Left ventricle myocardium inferior (tissue), 1 donor: ENCODE measurements at places on chromosomes 1 and 21. TPM values are rescaled to one million over a fixed set of nuclear protein-coding genes. Genes with fewer than 3 reads are reported as not detected.

- DNase-seq: no peak
Observed at GRCh38 chr1:54391450-54392209, 14.6 kb downstream of the SSBP3 start.

- no peak for DNase-seq
Observed at GRCh38 chr1:160756849-160757201, 17.8 kb downstream of the SLAMF7 start.

The PRDM16 gene
- total RNA-seq: 16.6 TPM

DNA sequence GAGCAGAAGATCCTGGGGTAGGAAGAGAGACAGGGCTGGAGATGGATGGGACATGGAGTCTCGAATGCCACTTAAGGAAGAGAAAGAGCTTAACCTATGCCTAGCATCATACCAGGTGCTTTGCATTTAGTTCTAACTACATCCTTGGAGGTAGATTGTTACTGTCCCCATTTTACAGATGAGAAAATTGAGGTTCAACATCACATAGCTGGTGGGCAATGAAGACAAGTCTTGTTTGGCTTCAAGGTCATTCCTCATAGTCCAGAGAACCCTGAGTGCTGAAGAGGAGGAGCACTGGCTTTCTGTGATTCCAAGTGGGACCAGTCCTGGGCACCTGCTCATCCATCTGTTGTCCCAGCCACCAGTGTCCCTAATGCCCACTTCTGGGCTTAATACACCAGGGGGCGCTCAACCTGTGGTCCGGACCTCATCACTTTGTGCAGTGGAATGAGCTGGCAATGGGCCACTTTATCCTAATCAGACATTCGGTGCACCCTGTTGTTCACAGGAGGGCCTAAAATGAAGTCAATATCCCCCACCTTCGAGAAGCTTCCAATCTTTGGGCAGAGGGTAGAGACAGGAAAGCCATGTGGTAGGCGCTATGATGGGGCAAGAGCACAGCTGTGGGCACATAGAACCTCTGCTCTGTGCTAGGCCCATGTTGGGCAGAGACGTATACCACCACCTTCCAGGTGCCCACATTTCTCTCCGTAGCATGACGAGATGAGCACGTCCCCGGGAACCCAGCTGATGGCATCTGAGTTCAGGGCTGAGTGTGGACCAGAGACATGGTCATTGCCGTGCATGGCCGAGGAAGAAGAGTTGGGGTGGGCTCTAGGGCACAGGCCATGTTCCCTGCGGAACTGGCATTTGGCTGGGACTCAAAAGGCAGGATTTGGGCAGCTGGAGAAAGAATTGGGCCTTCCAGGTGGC, 9.2 kb downstream of the RPS6KA1 start:
- no peak for DNase-seq

The GIPC2 gene
- total RNA-seq: 2.5 TPM

The OR10Z1 gene
- total RNA-seq: not detected

The FMO5 gene
- total RNA-seq: 3.2 TPM

The FMO4 gene
- total RNA-seq: 5.4 TPM

- no peak for DNase-seq
Observed at GRCh38 chr1:66980745-66981367, 56.1 kb downstream of the MIER1 start.

DNA sequence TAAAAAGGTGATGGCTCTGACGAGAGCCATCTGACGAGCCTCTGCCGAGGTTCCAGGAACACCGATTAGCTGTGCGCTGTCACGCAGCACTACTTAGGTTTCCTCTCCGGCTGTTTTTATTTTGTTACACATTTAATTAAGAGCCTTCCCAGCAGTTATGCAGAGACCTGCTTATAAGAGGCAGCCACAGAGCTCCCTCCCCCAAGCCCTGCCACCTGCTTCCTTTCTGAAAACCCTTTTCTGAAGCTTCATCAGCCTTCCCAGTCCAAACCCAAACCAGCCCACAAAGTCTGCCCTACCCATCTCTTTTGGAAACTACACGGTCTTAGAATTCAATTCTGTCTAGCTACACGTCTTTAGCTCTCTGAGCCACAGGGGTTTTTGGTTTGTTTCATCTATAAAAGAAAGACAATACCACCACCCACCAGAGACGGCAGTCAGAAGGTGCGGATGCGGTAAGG, 49.1 kb downstream of the ERI3 start:
- DNase-seq: no peak

DNA sequence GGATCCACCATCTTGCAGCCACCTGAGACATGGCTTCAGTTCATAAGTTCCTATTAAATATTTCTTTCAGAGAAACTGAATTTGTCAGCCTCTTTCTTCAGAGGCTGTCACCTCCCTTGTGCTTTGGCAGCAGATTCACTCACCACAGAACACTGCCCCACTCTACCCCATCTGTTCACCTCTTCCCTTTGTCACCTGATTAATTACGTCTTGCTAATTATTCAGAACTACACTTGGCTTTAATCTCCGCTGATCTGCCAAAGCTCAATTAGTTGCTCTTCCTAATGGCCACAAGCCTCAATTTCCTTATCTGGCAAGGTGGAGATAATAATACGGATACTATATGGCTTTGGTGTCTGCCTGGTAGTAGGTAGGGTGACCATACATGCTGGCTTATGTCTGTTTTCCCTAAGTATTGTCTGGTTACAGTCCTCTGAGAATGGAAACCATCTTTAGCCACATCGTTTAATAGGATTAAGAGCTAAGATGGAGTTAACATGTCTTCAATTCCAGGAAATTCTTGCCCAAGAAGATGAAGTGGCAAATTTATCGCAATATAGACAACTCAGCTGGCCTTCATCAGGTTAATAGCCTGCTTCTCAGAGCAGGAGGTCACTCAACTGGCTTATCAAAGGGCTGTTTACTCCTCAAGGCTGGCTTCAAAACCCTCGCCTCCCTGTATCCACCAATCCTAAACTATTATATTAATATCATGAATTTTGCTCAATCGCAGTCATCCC, 58.2 kb upstream of the ADAR start:
- DNase-seq: no peak

GRCh38 chr21:17783481-17784179, 35.5 kb downstream of the C21orf91 start:
- no peak for DNase-seq

- no peak for DNase-seq
Observed at GRCh38 chr1:53074313-53075154, 12.5 kb downstream of the PODN start.

DNA sequence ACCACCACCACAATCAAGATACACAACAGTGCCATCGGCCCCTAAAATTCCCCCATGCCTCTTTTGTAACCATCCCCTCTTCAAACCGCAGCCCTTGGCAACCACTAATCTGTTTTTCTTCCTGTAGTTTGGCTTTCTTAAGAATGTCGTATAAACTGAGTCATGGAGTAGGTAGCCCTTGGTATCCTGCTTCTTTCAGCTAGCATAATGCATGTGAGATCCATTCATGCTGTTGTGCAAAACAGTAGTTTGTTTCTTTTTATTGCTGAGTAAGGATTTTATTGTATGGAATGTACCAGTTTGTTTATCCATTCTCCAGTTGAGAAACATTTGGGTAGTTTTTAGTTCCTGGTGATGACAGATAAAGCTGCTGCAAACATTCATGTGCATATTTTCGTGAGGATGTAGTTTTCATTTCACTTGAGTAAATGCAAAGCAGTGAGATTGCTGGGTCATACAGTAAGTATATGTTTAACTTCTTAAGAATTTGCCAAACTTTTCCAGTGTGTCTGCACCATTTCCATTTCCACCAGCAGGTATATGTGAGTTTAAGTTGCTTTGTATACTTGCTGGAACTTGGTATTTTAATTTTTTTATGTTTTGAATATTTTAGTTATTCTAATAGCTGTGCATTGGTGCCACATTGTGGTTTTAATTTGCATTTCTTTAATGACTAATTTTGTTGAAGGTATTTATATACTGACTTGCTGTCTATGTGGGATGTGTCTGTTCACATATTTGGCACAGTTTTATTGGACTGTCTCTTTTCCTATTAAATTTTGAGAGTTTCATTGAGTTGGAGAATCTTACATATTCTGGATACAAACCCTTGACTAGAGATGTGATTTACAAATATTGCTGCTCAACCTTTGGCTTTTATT, 148.4 kb upstream of the MAP1LC3C start:
- no peak for DNase-seq

DNA sequence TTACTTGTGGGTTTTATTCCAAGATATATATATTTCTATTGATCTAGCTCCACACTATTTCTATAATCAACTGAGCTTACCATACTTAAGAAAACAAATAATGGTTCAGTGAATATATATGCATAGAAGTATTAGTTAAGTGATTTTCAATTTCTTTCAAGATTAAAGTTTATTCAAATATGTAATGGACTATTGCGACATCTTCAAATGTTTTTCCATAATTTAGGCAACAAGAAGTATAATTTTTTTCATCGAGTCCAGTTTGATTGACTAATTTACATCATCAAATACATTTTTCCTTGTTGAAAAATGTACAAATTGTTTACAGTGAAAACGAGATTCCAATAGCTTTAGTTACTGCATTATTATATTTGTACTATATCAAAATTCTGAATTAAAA, 528.6 kb downstream of the PTPRC start:
- DNase-seq: no peak

- no peak for DNase-seq
Observed at GRCh38 chr1:167496797-167497619, 21.3 kb downstream of the CD247 start.

GRCh38 chr1:230122366-230123279, 55.6 kb downstream of the GALNT2 start:
- DNase-seq: no peak

GRCh38 chr1:67332653-67333529, 25.2 kb downstream of the IL12RB2 start:
- DNase-seq: no peak

The SERPINC1 gene
- total RNA-seq: not detected

GRCh38 chr1:42943166-42943565, 15.5 kb downstream of the SLC2A1 start:
- DNase-seq: peak; percentile 50

DNA sequence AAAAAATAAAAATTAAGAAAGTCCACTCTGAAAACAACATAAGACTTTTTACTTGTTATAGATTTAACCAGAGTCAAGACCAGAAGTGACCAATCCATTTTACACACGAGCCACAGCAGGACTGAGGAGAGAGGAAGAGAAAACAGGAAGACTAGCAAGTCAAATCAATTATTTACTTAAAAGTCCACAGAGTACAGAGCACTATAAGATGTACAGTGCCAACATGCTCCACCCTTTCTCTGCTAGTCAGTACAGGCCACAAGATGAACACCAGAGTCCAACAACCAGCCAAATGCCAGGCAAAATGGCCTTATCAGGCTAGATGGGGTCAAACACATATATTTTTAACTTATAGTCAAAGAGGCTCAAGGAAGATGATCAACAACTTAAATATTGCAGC, 19.5 kb downstream of the LUZP1 start:
- no peak for DNase-seq

DNA sequence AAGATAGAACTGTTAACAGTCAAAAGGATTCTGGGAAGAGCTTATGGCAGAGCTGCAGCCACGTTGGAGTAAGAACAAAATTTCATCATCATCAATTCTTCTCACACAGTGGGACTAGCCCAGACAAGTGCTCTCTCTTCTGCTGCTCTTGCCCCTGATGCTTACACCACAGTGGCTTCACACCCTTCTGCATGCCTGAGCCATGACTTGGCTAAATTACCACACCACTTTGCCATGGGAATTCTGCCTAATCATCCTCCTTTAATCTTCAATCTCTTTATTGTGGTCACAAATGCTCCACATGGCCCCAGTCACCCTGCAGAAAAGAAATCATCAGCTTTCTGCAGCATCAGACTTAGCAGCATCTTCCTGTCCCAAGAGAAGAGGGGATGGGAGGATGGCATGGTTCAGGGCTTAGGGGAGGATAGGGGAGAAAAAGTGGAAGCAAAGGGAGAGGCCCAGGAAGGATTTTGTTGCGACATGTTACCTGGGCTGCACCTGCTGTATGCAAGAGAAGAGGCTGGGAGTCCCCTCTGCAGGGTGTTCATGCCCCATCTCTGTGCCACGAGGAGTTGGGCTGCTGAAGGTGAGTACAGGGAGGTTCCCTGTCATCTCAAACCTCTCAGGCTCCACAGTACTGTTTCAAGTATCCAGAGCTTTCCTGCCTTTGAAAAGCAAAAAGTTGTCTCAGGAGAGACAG, 9.0 kb upstream of the RPTN start:
- no peak for DNase-seq

The EVI5 gene
- total RNA-seq: 30.4 TPM

The AKR1A1 gene
- 45.4 TPM for total RNA-seq

GRCh38 chr1:115505148-115505571, 136.6 kb upstream of the VANGL1 start:
- no peak for DNase-seq

GRCh38 chr1:15410223-15410883, 665 bp downstream of the EFHD2 start:
- no peak for DNase-seq

DNA sequence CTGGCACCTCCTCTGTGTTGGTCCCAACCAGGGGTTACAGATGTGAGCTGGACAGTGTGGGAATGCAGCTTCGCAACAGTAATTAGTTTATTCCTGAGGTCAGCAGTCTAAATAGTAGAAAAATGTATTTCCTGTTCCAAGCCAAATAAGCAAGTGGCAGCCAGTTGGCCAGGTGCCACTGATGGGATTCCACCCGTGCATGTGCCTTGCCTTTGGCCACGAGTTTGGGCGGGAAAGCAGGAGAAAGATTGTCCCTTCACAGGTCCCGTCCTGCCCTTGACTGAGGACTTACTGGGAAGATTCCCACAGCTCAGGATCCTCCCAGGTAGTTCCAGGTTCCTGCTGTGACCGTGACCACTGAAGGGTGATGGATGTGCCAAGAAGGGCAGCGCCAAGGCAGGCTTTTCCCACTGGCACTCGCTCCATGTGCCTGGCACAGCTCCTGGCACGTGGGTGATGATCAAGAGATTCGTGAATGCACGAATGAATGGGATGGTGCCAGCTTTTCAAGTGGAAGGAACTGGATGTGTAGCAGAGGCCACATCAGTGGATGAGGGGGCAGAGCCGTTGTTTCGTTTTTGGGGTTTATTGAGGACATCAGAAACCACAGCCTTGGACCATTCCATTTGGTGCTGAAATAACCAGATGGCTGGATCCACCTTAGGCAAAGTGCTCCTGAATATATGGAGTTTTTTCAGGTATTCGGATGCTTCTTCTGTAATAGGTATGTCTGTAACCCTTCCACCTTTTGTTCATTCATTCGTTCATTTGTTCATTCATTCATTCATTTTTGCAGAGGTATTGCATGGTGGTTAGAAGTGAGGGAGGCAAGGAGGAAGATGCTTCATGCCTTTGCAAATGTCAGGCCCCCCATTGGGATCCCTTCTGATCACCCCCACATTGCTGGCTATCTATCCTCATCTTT, 62.4 kb upstream of the WNT4 start:
- no peak for DNase-seq

DNA sequence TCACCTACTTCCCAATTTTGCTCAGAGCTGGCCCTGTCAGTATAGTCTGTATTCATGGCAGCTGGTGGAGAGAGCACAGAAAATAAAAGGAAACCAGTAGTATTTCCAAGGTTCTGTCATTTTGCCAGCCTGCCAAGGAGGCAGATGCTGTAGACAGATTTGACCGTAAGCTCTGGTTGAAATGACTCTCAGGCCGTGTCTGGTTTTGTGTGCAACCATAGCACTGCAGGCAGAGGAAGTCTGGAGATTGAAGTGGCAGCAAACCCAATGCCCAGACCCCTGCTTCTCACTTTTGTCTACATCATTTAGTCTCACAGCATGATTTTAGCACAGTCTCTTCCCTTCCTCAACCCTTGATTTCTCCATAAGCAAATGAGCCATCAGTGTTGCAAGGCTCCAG, 291.7 kb downstream of the PAPPA2 start:
- DNase-seq: no peak
